ENCODE measurements at places on chromosomes 4 and X. TPM values are rescaled to one million over a fixed set of nuclear protein-coding genes. Genes with fewer than 3 reads are reported as not detected.
A peak's percentile ranks its signal among the peaks of the same experiment; 100 is the strongest.

The ZNF157 gene
- 0.49 TPM for polyA plus RNA-seq

- DNase-seq = peak; percentile 11
Observed at GRCh38 chr4:181234951-181235680, 1008.1 kb upstream of the TENM3 start.

The FGF5 gene
- not detected for polyA plus RNA-seq

GRCh38 chr4:153518001-153518400 is 51.8 kb downstream of the TMEM131L start:
- DNase-seq = no peak

The PCDH18 gene
- polyA plus RNA-seq = 68.3 TPM

GRCh38 chr4:4470208-4470607 is 71.6 kb downstream of the STX18 start:
- no peak for DNase-seq

DNA sequence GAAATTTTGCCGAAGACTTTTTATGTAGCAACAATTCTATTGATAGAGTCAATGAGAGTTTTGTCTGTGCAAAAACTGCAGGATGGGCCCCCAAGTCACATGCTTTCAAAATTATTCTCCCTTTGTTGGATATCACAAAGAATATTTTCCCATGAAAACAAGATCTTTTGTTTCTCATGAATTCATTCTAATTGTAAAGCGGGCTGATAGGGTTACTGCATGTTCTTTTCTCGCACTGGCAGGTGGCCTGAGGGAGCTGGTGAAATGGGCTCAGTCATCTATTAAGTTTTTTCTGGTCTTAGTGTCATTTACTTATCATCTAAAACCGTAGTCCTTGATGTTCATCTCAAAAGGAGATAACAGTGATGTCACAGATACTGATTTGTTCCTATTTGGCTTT is 44.2 kb downstream of the MID1IP1 start:
- DNase-seq = no peak

GRCh38 chr4:64200001-64200555 is 209.2 kb downstream of the TECRL start:
- DNase-seq = no peak

- no peak for DNase-seq
Observed at GRCh38 chr4:3417448-3417847, 24.3 kb upstream of the HGFAC start.

The UGT2B17 gene
- not detected for polyA plus RNA-seq

The KCNIP4 gene
- polyA plus RNA-seq = 1.3 TPM

DNA sequence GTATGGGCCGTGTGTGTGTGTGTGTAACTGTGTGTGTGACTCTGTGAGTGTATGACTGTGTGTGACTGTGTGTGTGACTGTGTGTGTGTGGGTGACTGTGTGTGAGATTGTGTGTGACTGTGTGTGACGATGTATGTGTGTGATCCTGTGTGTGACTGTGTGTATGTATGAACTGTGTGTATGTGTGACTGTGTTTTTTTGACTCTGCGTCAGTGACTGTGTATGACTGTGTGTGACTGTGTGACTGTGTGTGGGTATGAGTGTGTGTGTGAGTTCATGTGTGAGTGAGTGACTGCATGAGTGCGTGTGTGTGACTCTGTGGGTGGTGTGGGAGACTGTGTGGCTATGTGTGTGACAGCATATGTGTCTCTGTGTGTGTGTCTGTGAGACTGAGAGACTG is 81.8 kb downstream of the ZNF718 start:
- DNase-seq = no peak

GRCh38 chr4:5024673-5025072 is 5.4 kb upstream of the CYTL1 start:
- no peak for DNase-seq

The IQSEC2 gene
- 15.9 TPM for polyA plus RNA-seq

DNA sequence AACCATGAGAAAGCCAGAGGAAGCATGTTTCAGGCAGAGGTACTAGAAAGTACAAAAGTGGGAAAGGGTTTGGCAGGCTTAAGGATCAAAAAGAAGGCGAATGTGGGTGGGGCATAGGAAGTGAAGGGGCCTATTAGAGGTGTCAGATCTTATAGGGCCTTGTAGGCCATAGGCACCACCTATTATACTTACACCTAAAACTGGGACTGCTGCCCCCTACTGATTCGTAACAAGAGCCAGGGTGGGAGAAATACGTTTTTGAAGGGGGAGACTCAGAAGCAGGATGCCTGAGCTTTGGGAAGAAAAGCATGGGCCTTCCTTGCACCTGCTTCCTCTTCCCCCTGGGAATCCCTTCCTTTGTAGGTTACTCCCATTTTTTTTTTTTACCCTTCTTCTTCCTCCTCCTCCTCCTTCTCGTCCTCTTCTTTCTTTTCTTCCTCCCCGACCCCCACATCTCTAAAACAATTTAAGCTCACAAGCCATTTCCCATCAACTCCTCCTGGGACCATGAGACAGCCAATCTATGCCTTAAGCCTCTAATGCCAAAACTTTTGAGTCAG is 40.7 kb upstream of the GPC3 start:
- no peak for DNase-seq

DNA sequence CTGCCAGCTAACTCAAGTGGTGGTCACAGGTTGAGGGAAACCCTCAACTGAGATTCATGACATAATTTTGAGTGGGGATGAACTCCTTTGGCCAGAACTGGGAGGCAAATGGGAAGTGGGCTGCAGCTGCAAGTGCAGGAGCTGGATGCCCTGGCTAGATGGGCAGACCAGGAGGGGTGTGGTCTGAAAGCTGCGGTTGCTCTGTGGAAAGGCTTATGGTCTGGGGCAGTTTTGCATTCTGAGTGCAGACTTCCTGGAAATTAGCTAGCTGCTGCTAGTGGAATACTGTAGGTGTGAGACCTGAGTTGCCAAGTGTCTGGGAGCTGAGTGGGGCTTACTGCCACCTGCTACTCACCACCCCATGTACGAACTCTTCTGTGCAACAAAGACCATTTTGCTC is 52.1 kb upstream of the NAP1L2 start:
- no peak for DNase-seq

DNA sequence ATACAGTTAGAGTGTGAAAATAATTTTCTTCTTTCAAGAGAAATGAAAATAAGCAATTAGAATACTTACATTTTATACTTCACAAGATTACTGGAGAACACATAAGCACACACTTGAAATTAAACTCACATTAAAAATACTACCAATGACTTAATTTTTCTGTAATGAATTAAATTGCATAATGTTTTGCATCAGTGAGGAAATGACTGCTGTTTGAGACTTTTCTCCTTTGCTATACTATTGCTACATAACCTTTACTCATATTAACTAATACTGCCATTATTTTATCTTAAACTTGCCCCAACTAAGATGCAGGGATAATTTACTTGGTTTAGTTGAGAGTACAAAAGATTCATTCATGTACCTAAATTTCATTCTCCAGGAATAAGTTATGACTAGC is 590.9 kb downstream of the ARAP2 start:
- DNase-seq = no peak

GRCh38 chrX:30948626-30949025 is 59.6 kb upstream of the TAB3 start:
- no peak for DNase-seq
